Fibroblast of the aortic adventitia (primary cell): ENCODE measurements at places on chromosomes 6 and 20. TPM values are rescaled to one million over a fixed set of nuclear protein-coding genes. Genes with fewer than 3 reads are reported as not detected.

The BPIFB1 gene
- not detected in 2 replicates for total RNA-seq

The EYA2 gene
- total RNA-seq: 0.57 and 1.6 TPM in 2 replicates

The SLC24A3 gene
- total RNA-seq: 0.57 TPM in 1 of 2 replicates, not detected in the other

The IL20RA gene
- 0.18 and 0.90 TPM in 2 replicates for total RNA-seq

The C20orf204 gene
- 1.6 and 2.1 TPM in 2 replicates for total RNA-seq

The RAB5IF gene
- 30.3 and 59.1 TPM in 2 replicates for total RNA-seq

The C4B gene
- total RNA-seq: 4.1 and 19.4 TPM in 2 replicates
